Esophagus squamous epithelium (tissue), 5 donors: ENCODE measurements at places on chromosomes 7 and 10.

DNA sequence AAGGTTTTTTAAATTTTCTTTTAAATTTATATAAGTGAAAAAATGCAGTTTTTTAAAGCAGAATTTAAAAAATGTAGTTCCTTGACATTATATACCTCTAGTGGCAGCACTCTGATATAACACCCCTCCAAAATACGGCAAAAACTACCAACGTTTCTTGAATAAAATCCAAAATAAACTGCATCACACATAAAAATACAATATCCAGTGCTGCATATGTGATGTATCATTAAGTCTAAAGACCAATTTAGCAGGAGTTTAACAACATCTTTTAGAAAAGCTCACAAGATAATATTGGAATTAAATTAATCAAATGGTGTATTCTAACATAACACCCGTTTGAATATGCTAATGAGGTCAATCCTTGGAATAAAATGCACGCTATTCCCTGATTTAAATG, 1.4 kb downstream of the TCERG1L start:
- DNase-seq: no peak

DNA sequence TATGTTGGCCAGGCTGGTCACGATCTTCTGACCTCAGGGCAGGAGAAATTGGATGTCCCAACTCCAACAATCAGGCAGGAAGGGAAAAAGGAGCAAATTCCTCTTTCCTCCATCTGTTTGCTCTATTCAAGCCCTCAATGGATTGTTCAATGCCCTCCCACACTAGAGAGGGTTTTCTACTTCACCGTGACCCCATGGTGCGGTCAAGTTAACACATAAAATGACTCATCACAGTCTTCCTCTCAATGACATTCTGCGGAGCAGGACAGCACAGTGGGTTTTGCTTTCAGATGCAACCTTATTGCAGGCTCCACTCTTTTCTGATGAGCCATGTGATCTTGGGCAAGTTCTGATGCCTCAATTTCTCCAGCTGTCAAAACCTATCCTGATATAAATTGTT, 364.9 kb downstream of the ANKRD30A start:
- no peak for DNase-seq

- DNase-seq: no peak
These were observed 1191.1 kb downstream of the SORCS1 start for GRCh38 chr10:105973360-105973759.

GRCh38 chr10:52111101-52111891, 202.8 kb upstream of the DKK1 start:
- no peak for DNase-seq

GRCh38 chr10:8437896-8438295, 383.4 kb downstream of the GATA3 start:
- no peak for DNase-seq

GRCh38 chr7:40903872-40904271, 769.1 kb downstream of the SUGCT start:
- DNase-seq: no peak

DNA sequence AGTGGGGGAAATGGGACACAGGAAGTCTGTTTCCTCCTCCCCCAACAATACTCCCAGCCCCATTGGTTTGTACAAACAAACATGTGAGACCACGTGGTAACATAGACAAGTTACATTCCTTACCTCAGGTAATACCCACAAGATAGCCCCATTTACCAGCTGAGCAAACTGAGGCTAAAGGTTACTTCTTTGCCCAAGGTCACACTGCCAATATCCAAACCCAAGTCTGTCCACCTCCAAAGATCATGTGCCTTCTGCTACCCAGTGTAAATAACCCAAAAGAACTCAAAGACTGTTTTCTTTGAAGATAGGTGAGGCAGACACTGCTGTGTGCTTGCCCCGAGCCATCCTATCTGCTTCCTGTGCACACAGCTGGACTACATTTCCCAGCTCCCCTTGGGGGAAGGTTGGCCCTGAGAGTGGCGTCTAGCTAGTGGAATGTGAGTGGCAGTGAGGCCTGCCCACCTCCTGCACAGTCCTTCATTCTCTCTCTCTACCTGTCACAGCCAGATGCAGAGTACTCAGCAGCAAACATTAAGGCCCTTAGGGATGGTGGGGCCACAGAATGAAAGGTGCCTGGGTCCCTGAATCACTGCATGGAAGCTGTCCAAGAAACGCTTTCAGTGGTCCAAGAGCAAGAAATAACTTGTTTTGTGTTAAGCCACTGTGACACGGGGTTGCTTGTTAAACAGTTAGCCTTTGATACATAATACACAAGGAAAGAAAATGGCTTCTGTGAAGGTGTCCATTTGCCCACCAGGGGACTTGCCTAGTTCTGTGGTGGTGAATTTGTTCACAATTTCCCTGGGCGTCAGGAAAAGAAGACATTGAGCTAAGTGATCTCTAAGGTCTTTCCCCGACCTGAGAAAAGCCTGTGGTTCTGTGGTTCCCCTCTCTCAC, 257.7 kb upstream of the NFE2L3 start:
- no peak for DNase-seq

DNA sequence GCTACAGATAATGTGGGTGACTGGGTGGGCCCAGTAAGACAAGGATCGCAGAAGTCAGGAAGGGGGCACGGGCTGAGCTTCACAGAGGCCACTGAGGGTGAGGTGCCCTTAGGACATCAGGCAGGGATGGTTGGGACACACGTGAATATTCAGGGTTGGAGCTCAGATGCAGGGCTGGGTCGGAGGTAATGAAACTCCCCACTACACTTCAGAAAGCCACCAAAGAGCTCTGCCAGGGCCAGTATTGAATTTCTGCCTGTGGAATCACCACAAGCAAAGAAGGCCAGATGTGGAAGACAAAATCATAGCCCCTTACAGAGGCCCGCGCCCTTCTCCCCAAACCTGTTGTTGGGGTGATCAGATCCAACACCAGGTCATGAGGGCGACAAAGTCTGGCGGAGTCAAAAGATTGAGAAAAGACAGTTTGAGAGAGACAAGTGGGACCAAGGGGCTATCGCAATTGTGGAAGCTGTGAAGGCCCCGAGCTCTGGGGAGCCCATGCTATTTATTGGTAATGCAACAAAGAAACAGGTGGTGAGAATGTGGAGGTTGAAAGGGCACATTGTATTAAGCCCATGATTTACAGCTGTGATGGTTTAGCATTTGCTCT, 42.4 kb downstream of the STRA8 start:
- no peak for DNase-seq

GRCh38 chr10:102718220-102718619, 3.8 kb downstream of the SFXN2 start:
- no peak for DNase-seq

DNA sequence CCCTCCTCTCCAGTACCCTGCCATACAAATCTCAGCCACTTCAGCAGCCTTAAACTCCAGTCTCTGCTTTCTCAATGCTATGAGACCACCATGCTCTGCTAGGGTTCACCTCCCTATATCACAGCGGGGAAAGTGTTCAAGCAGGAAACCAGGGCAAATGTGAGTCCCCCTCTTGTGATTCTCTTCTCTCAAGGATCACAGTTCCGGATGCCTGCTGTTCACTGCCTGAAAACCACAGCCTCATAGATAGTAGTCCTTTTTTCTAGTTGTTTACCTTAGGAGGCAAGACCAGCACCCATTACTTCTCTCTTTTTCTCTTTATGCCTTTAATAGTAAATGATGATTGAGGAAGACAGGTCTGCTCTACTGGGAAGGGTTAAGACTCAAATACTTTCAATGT, 100.8 kb downstream of the SGMS1 start:
- DNase-seq: no peak

DNA sequence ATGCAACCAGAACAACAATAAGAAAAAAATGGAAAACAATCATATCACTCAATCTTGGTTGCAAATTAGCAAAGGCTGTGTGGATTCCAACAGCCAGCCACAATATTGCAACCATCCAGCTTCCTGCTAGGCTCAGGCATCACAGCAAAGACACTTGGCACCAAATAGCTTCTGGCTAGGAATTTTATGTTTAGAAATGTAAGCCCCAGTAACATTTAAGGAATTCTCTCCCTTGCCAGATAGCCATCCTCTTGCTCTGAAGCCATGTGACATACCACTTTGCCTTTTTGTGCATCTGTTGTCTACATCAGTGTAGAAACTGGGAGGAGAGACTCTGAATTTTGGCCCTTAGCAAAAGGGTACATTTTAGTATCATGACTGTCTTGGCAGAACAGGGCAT, 22.2 kb downstream of the MKX start:
- DNase-seq: no peak

DNA sequence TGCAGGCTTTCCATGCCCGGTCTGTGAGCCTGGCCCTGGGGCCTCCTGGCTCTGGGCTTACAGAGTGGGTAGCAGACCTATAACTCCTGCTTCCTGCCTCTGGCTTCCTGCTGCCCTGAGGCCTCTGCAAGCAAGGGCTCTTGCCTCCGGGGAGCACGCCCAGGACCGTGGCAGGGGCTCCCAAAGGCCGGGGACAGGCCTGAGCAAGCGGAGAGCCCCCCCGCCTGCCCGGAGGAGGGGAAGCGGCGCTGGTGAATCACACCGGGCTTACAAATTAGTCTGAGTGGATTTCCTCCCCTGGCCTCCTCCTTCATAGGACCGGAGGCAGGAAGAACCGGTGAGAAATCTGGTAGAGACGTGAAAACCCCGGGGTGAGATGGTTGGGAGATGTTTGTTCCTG, 1.5 kb upstream of the MYL10 start:
- DNase-seq: no peak

GRCh38 chr7:149427096-149427680, 33.7 kb downstream of the ZNF777 start:
- no peak for DNase-seq

DNA sequence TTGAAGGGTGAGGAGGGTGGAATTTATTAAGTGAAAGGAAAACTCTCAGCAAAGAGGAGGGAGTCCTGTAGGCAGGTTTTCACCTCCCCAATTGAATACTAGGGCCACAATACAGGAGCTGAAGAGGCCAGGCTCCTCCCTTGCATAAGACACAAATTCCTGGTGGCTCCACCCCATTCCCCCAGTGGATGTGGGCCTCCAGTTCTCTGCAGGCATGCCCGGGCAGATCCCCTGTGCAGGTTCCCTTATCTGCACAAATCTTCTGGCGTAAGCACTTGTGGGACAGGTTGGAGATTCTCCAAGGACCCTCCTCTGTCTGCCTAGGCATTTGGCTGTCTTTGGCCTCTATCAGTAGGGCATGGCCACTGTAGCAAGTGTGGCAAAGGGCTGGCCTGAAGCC, 847.1 kb upstream of the MBL2 start:
- no peak for DNase-seq

- DNase-seq: no peak
These were observed 725.1 kb downstream of the SORCS1 start for GRCh38 chr10:106439366-106439765.

GRCh38 chr10:122665329-122665860, 34.3 kb downstream of the C10orf120 start:
- DNase-seq: no peak

DNA sequence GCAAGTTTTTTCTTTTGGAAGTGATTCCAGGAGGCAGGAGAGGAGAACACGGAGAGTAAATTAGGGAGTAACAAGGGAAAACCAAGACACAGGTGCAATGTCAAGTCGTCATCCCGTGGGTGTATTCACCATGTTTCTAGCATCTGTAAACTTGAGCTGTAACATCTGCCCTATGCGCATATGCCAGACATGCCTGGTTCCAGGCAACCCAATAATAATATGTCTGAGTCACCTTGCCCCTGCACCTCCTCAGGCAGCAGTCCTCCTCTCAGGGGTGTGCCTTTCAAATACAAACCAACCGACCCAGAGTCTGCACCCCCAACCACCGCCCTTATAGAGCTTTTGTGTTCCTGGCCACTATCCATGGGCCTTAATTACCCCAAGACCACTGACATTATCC, 107.0 kb upstream of the PDE1C start:
- DNase-seq: no peak

DNA sequence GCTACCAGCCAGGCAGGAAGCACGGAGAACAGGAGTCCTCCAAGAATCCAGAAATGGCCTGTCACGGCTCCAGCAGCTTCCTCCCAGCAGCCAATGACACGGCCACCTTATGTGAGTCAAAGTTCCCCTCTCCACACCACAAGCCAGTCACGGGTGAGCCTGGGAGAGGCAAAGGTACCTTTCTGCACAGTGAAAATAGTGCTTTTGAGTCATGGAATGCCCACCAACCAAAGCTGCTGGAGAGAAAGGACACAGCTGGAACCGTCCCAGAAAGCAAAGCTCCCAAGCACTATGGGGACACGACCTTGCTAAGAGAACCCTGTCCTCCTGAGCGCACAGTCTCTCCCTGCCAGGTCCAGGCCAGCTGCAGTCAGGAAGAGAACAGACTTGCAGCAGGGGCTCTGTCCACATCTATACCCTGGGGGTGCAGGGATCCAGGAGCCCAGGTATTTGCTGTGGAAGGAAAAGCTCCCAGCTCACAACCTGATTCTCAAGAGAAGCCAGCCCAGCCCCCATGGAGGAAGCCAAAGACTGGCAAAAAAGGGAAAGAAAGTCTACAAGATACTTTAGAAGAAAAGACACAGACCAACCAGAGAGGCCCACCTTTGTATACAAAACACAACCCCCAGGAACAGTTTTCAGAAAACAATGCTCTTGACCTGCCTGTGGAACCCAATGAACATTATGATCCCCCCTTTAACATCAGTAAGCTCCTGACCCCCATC, 24.4 kb downstream of the C10orf71 start:
- no peak for DNase-seq

GRCh38 chr10:60955316-60955715, 11.3 kb upstream of the RHOBTB1 start:
- no peak for DNase-seq

DNA sequence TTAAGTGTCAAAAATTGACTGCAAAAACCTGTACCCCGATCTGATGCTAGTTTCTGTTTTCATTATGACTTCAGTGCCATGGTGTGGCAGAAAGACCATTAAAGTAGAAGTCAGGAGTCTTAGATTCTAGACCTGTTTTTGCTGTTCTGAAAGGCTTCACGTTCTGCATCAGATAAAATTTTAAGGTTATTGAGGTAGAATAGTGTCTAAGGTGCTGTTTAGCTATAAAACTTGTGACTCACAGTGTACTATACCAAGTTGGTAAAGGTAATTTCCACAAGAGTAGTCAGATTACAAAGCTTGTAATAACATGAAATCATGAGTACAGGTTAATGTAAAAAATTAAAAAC, 38.6 kb downstream of the ZNRF2 start:
- no peak for DNase-seq

DNA sequence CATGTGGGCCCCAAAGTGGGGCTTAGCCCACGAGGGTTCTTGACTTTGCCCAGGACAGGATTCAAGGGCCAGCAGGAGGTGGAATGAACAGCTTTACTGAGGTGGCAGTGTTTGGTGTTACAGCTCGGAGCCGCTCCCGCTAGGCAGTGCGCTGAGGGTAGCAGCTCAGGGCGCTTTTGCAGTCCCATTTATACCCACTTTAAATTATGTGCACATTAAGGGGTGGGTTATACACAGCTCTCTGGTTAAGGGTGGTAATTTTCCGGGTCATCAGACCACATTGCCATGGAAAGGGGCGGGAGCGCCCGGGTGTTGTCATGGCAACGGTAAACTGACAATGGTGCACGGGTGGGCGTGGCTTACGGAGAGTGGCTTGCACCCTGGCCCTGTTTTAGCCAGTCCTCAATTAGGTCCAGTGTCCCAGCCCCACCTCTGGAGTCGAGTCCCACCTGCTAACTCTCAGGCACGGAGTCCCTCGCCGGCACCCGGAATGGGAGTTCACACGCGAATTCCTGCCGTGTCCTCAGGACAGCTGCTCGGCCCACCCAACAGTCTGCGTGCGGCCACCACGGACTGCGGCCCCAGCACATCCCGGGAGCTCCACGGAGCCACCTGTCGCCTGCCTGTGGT, 58.2 kb upstream of the PDGFA start:
- DNase-seq: no peak
